Choroid plexus epithelial cell (primary cell): ENCODE measurements at places on chromosomes 7 and 10.

DNA sequence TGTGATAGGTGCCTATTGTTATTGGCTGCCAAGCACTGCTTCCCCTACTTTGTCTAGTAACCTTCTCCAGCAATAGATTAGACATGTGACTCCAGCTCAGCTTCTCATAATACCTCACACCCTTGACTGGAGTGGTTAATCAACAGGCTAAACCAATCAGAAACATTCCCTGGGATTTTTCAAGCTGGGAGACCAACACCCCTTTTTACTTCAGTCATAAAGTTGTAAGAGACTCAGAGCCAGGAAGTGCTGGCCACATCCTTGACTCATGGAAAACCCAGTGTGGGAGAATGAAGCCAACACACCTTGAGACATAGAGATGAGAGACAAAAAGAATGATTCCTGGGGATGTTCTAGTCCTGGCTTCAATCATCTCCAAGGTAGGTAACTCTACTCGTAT, 62.6 kb upstream of the HECTD2 start:
- DNase-seq, result no peak

DNA sequence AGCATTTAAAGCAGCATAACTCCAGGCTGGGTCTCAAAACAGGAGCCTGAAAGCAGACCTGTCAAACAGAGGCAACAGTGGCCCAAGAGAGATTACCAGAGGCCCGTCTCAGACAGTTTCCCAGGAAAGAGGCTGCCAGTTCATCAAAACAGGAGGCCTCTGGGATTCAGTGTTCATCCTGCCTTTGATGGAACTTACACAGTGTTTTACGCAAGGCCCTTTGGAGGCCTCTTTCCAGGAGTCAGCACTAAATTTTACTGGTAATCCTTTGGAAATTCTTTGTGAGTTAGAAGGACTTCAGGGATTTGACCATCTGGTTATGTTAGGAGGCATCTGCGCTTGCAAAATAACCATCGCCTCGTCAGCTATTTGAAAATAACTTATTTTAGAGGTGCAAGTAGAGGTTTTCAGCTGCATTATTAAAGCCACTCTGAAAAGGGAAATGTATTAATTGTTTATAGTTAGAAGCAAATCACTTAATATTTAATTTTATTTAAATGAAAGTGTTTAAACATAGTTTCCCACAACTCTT, 501.2 kb upstream of the COBL start:
- no peak for DNase-seq

GRCh38 chr10:15324611-15325010, 46.5 kb downstream of the FAM171A1 start:
- no peak for DNase-seq

DNA sequence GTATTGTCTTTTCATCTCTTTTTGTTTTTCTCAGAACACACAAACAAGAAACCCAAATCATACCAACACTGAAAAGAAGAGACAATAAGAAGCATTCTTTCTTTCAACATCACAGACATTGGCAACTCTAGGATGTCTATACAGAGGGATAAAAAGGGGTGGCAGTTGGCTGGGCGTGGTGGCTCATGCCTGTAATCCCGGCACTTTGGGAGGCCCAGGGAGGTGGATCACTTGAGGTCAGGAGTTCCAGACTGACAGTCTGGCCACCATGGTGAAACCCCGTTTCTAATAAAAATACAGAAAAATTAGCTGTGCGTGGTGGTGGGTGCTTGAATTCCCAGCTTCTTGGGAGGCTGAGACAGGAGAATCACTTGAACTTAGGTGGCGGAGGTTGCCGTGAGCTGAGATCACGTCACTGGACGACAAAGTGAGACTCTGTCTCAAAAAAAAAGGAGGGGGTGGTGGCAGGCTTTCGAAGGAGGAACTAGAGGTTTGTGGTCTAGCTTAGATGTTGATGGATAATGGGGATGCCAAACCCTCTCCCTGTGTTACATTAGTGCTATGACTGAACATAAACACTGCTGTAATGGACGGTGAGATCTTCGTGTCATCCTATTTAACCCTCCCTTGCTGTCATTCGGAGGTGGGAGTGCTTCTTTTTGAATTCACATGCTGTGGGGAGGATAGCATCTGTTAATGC, 9.4 kb downstream of the CNNM2 start:
- no peak for DNase-seq

DNA sequence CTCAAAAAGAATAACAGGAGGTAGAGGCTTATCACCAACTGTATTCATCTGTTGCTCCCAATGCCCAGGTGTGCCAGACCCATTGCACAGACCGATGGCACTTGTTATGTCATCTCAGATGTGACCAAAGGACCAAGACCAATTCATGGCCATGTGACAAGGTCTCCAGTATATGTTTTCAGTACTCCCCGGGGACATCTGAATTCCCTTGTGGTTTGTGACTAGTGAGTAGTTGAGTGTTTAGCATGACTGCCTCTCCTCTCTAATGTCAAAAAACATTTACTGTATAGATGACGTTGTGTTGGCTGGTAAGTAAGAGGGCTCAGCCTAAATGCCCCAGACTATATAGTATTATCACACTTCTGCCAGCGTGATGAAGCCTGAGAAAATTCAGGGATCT, 202.1 kb upstream of the SMIM30 start:
- no peak for DNase-seq

GRCh38 chr7:65800890-65801341, 72.0 kb upstream of the VKORC1L1 start:
- no peak for DNase-seq

DNA sequence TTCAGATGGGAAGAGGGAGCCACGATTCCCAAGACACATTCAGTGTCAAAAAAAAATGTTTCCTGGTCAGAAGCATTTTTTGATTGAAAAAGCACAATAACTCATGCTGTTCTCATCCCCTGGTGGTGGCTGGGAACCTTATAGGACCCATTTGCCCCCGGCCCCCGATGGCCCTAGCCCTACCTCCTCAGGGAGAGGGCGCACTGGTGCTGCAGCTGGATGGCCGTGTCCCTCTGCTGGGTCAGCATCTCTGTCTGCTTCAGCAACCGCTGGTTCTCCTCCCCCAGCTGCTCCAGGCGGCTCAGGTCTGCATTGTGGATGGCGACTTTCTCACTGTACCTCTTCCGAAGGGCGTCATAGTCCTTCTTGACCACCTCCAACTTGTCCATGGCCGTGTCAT, 83.3 kb downstream of the DLG5 start:
- DNase-seq, result no peak

DNA sequence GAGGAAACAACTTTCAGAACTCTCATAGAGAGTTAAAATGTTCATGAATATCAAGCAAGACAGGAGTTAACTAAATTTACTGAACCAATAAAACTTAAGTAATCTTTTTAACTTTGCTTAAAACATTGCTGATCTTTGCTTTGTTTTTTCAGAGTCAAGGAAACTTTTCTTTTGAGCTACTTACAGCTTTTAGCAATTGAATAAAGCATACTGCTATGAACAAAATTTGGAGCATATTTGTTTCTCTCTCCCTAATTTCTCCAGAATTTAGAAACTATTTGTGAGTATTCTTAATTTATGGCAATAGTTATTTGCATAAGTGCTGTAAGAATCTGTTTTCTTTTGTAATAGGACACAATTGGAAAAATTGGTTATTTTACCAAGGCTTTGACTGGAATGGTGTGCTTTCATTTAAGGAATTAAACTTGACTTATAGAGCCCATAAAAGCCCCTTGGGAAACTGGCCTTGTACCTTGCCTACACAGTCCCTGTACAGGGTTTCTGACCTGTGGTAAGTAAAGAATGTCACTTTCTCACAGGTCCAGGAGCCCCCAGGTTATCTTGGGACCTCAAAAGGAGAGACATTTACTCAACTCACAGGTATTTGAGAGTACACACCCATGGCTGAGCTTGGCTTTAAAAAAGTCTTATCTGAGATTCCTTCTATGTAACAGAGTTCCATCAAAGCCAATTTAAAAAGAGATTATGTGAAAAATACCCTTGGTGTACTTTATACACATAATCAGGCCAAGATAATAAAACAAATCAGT, 23.3 kb upstream of the KIAA1549 start:
- DNase-seq, result no peak

DNA sequence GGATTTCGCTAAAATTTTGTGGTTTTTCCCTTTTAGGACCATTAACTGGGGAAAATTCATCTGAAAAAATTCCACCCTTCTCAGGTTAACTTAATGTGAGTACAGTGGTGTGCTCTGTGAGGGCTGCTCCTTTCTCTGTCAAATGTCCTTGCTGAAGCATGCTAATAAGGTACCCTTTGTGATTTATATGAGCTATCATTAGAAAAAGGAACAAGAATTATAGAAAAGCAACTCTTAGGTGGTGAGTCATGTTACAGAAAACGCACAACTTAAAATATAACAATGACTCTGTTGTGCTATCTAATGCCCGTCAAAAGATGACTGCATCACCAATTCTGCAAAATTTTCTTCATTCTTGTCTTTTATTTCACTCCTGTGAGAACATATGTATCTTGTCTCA, 162.0 kb upstream of the MAGI2 start:
- DNase-seq, result no peak

DNA sequence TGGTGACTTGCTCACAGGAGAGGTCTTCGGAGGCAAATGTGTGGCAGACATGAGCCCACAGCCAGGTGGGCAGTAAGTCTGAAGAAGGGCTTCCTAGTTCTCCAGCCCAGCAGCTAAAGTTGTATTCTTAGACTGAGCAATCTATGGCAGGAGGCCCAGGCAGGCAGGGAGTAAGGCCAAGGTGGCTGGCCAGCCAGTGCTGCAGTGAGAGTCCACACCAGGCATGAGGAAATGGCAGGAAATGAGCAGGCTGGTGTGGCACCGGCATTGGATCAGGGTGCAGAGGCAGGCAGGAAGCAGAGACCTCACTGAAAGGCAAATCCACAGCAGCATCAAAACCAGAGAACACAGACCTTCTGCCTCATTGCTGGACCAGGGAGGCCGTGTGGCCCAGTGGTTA, 84.6 kb upstream of the PDE1C start:
- no peak for DNase-seq

- peak; percentile 67 for DNase-seq
Observed at GRCh38 chr10:74164716-74165529, 13.9 kb downstream of the ADK start.

DNA sequence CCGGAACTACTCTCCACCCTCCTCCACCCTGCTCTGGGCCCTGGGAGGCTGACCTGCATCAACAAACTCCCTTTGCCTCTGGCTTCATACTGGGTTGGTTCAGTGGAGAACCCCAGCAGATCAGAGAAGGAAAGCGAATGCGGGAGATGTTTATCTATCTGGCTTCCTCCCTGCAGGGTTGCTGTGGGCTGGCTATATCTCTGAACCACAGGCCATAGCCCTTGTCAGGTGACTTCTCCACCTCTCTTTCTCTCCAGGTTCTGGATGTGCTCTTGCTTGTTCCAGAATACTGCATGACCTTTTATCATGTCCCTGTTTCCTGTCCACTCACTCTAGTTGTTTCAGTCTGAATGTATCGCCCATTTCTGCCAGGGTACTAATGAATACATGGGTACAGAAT, 51.7 kb upstream of the IFRD1 start:
- peak; percentile 64 for DNase-seq

- peak; percentile 89 for DNase-seq
Observed at GRCh38 chr10:93288679-93289634, 193.2 kb downstream of the MYOF start.

- no peak for DNase-seq
Observed at GRCh38 chr7:34747176-34747781, 89.3 kb downstream of the NPSR1 start.

- no peak for DNase-seq
Observed at GRCh38 chr7:26992670-26993069, 103.1 kb downstream of the HOXA1 start.

DNA sequence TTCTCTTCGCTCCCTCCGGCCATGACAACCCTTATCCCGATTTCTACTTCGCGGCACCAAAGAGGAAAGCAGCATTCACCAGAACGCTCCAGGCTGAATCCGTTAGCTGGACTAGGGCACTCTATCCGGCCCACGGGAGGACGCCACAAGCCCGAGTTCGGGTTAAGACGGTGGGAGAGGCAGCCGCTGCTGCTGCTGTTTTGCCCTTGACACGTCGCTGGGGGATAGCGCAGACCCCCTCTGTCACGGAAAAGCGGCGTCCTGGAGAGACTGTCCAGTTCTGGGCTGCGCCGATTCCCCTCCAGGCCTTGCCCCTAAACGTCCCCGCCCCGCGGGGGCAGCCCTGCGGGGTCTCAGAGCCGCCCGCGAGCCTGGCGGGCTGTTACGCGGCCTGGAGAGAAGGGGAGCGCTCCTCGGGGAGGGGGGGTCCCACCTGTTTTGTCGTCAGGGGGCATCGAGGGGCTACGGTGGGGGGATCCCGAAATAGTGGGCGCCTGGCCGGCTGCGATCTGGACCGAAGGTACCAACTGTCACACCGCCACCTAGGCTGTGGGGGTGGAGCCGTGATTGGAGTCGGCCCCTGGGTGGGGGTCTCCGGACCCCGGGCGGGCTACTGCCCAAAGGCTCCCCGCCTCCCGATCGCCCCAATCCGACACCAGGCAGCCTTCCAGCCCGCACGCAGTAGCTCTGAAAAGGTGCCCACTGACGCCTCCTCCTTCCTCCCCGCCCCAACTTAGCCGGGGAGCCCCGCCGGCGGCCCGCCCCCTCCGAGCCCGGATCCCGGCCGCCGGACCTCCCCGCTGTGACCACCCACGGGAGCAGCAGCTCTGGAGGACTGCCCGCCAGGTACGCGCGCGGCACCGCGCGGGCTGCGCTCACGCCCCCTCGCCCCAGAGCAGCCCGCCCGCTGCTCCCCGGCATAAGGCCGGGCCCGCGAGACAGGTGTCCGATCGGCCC, 772 bp downstream of the SGMS1 start:
- no peak for DNase-seq

- DNase-seq, result no peak
Observed at GRCh38 chr7:100059251-100059739, 9.7 kb downstream of the ZSCAN21 start.

DNA sequence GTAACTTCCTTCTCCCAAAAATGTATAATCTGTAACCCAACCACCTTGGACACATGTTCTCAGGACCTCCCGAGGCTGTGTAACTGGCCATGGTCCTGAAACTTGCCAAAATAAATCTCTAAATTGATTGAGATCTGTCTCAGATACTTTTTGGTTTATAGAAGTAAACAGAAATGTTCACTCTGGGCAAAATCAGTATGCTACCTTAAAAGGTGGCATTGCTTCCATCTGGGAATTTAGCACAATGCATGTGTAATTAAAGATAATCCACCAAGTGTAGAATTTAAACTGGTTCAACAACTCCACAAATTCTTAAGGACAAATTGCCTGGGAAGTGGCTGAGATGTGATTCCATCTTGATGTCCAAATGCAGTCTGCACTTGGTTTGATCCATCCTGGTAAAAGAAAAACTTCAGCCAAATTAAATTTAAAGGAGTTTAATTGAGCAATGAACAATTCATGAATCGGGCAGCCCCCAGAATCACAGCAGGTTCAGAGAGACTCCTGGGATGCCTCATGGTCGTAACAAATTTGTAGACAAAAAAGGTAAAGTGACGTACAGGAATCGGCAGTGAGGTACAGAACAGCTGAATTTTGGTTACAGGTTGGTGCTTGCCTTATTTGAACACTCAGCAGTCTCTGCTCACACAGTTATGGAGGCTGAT, 102.6 kb upstream of the PFKP start:
- DNase-seq, result peak; percentile 15

- no peak for DNase-seq
Observed at GRCh38 chr10:131387018-131387529, 75.6 kb upstream of the TCERG1L start.

- DNase-seq, result no peak
Observed at GRCh38 chr7:5041047-5041446, 4.6 kb upstream of the RBAK start.

- DNase-seq, result peak; percentile 22
Observed at GRCh38 chr7:117445206-117445605, 17.9 kb upstream of the ASZ1 start.
